H1 (cell line): ENCODE measurements at places on chromosomes 1 and 21.

- no peak for DNase-seq
Observed at GRCh38 chr1:230112131-230112701, 45.2 kb downstream of the GALNT2 start.

GRCh38 chr1:73326663-73327062 lies 871.3 kb downstream of the LRRIQ3 start:
- DNase-seq, result no peak

DNA sequence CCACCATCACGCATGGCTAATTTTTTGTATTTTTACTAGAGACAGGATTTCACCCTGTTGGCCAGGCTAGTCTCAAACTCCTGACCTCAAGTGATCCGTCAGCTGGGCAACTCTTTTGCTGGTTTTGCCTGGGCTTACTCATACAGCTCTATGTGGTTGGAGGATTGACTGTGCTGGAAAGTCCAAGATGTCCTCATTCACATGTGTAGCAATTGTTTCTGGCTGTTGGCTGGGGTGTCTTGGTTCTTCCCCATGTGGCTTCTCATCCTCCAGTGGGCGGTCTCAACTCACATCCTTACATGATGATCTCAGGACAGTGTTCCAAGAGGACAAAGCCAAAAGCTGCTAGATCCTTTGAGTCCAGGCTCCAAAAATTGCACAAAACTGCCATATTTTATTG lies 53.3 kb downstream of the TEX35 start:
- no peak for DNase-seq

DNA sequence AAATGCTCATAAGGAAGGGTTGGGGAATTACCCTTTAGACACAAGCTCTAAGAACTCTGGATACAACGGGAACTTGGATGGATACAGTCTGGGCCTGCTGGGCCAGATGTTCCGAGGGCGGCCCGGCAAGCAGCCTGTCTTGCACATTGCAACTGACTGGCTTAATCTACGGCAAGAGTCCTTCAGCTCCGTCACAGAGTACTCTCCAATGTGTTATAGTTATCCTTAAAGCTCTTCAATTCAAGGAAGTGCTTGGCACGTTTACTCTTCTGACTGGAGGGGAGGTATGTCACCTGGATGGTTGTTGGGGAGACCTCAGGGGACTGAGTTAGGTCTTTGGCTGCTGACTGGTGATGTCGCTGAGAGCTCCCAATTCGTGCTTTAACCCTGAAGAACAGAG lies 1.1 kb upstream of the CFAP141 start:
- no peak for DNase-seq

GRCh38 chr1:241902391-241903065 lies 54.5 kb downstream of the EXO1 start:
- no peak for DNase-seq

- no peak for DNase-seq
Observed at GRCh38 chr1:54996869-54997710, 1.6 kb upstream of the BSND start.

DNA sequence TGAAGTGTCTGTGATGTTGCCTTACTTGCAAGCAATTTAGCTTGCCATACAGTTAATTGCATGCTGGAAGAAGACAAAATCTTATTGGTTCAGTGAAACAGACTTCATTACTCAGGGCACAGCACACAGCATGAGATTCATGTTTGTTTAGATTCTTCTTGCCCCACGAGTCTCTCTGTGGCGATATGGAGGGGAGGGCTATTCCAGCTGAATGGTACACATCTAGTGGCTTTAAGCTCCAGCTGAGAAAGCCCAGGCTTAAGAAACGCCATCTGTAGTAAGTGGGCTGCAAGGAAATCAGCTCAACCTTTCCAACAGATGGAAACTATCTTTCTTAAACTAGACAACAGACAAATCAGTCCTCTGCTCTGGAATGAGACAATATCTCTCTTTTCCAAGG lies 1022.0 kb downstream of the NCAM2 start:
- no peak for DNase-seq

DNA sequence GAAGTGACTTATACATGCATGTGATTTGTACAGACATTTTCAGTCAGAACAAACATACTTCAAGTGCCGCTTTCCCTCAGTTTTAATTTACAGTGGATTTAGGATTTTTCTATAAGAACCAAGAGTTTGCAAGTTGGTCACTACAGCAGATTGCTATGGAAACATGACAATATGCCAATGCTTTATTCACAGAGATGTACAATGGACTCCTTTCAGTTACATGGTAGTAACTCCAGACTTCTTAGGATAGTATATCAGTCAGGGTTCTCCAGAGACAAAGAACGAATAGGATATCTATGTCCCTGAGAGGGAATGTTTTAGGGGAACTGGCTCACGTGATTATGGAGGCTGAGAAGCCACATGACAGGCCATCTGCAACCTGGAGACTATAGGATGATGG lies 27.4 kb downstream of the IFI44 start:
- DNase-seq, result no peak

- DNase-seq, result no peak
Observed at GRCh38 chr1:111476761-111477309, 3.1 kb downstream of the C1orf162 start.

DNA sequence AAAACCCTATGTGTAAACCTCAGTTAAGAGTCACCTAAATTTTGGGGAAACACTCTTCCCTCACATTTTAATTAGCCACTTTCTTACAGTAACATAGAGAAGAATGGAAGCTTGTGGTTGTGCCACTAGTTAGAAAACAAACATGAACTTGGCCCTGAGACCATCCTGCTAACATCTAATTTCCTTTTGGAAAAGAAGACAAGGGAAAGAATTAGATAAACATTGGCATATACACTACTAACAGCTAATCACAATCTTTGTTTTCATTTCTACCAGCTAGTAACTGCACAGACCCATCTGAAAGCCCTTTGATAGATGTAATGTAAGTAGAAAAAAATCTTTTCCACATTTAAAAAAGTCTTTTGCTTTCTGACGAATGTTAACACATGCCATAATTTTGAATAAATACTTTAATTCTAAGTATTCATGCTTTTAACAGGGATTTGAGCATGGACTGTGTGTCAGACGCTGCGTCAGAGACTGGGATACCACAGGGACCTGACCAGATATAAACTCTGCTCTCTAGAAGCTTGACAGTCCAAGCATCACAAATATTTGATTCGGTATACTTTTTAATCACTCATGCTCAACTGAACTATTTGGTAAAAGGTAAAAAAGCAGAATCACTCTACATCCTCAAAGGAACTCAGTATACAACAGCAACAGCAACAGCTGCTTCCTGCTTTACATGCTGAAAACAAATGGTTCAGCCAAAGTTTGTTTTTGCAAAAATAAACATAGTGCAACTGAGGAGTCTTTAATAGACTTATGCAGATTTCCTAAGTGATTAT lies 30.2 kb downstream of the DPH5 start:
- no peak for DNase-seq

DNA sequence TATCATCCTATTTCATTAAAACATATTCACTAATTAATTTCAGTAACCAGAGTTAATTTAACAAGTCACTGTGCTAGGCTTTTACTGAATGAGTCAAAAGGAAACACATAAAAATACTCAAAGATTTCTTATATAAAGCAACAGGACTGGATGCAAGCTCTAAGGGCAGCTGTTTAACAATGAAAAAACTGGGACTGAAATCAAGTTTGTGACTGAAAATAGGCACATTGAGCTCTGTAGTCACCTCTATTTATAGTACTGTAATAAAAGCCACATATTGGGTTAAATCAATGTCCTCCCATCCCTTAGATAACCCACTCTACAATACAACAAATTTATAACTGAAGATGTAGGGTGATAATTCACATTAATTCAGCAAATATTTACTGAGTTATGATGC lies 52.4 kb downstream of the SMYD3 start:
- no peak for DNase-seq

- no peak for DNase-seq
Observed at GRCh38 chr1:55812281-55812680, 597.1 kb upstream of the USP24 start.

DNA sequence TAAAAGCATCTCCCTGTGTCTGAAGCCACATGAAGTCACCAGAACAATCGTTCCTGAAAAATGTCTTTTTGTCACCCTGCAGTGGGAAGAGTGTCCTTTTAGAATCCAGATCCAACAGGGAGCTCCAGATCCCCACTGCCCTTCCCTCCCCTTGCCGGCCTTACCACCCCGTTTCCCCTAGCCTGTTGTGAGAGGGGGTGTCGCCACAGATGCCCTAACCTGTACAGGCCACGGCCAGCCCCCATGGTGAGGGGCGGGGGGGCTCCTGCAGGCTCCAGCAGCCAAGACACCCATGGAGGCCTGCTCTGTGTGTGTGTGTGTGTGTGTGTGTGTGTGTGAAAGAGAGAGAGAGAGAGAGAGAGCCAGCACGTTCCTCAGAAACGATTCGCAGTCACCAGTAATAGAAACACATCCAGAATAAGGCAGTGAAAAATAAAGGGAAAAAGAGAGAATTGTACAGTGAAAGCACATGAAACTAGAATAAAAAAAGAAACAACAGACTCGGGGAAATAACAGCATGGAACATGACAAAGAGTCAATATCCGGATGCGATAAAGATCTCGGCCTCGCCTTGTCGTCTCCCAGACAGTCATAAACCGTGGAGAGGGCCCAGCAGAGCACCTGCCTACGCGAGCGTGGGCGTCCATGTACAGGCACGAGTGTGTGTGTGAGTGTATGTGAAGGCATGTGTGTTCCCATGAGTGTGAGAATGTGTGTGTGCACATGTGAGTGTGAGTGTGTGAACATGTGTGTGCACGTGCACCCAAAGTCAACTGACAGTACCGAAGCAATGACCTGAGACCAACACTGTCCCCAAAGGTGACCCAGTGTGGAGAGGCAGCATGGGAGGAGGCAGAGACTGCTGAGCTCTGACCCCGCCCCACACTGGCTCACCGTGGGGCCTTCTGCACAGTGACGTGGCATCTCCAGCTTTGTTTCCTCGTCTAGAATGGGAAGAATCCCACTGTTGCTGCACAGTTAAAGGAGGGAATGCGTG lies 303.8 kb downstream of the NPHP4 start:
- DNase-seq, result no peak

DNA sequence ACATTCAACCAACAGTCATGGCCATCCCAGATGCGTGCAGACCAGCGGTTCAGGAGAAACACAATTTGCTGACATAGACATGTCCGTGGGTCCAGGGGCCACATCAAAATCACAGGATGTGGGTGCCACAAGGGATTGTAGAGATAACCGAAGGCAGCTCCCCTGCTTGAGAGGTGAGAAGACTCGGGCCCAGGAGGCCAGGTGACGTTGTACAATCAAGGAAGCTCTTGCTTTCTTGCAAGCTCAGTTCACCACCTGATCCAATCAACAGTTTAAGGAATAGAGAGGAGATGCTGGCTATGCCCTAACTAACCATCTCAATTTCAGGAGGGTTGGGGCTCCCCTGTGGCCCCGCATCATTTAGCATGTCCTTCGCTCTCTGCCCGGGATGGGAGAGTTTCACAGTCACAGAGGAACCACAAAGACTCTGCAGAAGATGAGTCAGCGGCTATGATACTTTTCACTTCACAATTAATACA lies 19.5 kb downstream of the UBASH3A start:
- DNase-seq, result no peak

DNA sequence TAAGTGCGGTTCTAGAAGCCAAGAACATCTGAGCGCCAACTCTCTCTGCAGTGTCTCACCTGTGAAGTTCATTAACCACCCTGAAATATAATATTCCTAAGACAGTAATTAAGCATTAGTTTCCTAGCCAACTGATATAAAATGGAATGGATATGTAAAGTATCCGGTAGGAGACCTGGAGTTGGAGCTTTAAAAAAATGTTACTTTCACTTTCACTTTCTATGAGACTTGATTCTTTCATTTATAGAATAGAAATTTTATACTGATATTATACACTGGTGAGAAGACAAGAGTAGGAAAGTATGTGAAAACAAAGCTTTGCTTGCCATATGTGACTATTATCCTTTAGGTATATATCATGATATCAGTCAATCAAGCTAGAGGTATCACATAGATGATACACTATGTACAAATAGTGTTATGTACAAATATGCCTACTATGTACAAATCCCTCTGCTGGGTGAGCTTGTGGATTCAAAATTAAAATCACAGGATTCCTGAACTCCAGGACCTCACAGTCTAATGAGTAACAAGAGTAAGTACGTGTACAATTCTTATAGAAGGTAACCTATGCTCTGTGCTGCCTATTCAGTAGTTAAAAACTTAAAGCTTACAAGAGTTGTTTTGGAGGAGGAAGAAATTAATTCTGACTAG lies 934.2 kb downstream of the TTLL7 start:
- no peak for DNase-seq

DNA sequence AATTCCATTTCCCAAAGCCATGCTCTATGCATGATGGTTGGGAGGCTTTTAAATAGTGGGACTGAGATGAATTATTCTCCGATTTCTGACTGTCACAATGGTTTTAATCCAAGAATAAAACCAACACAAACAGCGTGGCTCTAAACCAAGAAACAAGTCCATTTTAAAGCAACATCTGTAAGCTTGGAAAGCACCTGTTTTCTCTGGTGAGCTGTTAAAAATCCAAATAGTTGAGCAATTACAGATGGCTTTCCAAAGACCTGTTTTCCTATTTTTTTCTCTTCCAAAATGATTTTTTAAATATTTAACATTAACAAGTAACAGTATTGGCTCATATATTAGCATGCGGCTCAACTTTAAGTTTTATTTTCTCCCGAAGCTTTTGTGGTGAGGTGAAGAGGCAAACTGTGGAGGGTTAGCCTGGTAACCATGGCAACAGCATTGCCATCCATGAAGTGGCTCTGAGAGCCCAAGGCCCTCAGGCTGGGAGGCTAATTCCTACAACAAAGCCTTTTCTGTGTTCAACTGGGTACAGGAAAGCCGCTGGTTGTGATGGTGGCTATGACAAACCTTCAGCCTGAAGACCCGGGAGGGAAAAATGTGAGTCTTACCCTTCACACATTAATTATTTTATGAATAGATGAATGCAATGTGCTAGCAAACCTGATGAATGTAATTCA lies 56.7 kb upstream of the B3GALT5 start:
- no peak for DNase-seq

DNA sequence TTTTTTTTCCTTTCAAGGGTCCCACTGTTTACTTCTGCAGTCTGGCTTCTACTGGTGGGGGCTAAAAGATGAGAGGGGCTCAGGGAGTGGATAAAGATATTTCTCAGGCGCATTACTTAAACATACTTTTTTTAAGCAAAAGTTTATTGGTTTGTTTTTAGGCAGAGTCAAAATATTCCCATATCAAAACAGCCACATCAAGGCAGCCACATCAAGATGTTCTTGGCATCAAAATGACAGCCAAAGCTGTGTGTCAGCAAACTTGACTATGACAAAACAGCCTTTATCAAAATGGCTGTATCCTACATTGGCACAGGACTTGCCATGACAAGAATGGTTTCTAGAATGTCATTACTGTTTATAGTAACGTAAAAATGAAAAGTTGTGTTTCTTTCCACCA lies 22.1 kb upstream of the RASAL2 start:
- no peak for DNase-seq

- no peak for DNase-seq
Observed at GRCh38 chr1:203871114-203871880, 9.9 kb downstream of the SNRPE start.
